ENCODE measurements at places on chromosomes 4 and X.

DNA sequence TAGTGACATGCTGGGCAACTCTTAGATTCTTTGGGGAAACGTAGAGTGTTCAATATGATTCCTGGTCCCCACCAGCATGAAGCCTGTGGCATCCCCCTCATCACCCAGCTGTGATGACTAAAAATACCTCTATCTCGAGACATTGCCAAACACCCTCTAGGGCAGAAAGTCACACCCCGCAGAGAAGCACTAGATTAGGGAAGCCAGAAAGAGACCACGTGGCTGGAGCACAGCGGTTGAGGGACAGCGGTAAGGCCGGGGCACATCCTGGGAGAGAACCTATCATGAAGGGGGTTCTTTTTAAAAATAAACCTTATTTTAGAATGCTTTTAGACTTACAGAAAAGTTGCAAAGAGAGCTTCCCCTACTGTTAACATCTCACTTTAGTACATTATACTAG, 11.0 kb downstream of the FAT1 start:
- no peak for DNase-seq

DNA sequence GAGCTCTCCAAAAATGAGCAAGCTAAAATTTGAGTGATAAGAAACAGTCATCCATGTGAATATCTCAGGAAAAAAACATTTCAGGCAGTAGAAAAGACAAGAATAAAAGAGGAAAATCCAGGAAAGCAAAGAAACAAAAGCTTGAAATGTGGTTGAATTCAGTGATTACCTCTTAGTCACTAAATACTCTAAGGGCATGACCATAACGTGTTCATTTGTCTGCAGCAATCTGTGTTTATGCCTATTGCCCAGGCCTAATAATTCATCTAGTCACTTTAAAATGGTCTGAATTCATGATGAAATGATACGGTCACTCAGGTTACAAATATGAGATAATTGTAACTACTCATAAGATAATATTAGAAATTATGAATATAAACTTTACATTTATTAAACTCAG, 837.9 kb downstream of the STPG2 start:
- DNase-seq: no peak

GRCh38 chr4:145909281-145909715, 29.3 kb downstream of the ZNF827 start:
- DNase-seq: no peak

DNA sequence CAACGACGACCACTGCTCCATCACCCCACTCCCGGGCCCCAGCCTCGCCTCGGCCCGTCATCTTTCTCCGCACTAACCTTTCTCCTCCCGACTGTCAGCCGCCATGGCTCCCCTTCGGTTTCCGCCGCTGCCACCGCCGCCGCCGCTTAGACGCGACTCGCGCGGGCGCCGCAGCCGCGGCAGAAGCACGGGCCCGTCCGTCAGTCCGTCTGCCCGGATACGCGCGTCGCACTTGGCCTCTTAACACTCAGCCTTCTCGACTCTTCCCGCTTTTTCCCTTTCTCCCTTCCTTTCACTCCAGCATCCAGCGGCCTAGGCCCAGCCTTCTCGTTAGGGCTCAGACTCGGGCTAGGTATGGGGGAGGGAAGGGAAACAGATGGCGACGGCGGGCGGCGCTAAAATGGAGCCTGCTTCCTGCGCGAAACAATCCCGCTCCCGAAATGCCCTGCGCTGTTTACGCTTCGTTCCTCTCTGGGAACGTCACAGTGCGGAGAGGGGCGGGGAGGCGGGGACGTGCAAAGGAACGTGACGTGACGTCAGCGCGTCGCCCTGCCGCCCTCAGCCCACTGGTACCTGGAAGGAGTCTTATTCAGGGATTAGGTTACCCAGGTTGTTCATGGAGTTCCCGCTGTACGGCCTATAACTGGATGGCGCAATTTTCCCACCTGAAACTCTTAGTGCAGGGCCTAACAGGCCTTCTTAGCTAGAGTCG, at the start of gene YTHDC1:
Gene YTHDC1 (minus strand): TSS at position 442 of the 712 bp plus-strand sequence. CDS start 337 bp downstream, at position 105.
- DNase-seq: peak; percentile 83

- DNase-seq: no peak
These were observed 19.6 kb upstream of the CXCL5 start for GRCh38 chr4:74018116-74018515.

- DNase-seq: no peak
These were observed 60.4 kb downstream of the CCNI start for GRCh38 chr4:77015390-77015789.

DNA sequence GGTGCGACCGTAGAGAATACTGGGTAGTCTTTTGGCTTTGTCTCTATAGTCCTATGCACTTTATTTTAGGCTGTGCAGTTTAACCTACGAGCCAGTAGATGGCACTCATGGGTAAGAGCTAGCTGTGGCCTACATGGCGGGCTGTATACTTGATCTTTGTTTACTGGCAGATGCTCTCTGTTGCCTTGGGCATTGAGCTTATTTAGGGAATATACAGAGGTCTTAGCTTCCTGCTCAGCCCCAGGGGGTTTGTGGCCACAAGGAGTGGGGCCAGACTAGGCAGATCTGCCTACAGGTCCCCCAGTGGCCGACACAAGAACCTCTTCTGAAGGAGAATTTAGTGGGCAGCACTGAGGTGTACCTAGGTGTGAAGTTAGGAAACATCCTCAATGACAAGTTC, 227.6 kb upstream of the HDX start:
- no peak for DNase-seq

- no peak for DNase-seq
These were observed 23.3 kb upstream of the MBTPS2 start for GRCh38 chrX:21816136-21816535.

DNA sequence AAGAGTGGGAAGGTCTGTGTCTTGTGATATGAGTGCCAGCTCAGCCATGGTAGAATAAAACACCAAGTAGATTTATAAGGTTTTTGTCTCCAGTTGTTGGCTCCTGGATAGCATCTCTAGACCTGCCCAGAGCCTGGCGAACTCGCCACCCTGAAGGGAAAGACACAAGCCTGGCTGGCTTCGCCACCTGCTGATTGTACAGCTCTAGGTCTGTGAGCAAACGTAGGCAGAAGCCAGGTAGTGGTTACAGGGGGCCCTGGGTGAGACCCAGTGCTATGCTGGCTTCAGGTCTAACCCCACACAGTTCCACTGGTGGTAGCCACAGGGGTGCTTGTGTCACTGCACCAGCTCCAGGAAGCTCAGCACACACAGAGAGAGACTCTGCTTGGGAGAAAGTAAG, 100.5 kb downstream of the BLTP1 start:
- DNase-seq: no peak

GRCh38 chr4:139020384-139020783, 4.8 kb downstream of the NOCT start:
- DNase-seq: no peak

- no peak for DNase-seq
These were observed 65.3 kb downstream of the EGF start for GRCh38 chr4:109977854-109978501.

- DNase-seq: no peak
These were observed 4.3 kb upstream of the SLC4A4 start for GRCh38 chr4:71334465-71334882.

DNA sequence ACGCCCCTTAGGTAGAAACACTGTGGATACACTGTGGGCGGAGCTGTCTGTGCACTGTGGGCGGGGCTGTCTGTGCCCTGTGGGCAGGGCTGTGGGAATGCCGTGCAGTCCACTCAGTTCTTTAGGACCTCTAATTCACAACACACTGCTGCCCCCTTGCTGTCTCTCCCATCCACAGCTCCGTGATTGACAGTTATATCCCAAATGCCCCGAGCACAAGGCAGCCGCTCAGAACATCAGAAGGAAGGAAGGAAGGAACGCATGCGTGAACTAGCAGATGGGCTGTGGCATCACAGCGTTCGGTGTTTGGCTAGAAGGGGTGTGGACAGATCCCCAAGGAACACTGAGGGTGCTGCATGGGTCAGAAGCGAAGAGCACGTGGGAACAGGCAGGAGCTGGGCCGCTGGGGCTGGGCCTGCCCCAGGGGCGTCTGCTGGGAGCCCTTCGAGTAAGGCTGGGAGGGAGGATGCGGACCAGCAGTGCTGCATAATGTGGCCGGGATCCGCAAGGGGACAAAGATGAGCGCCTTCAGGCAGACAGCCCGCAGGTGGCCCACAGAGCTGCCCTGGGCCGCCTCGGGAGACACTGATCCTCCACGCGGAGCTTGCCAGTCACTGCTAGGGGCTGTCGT, 29.8 kb downstream of the ACOX3 start:
- DNase-seq: no peak

GRCh38 chr4:114193624-114194399, 214.4 kb upstream of the ARSJ start:
- DNase-seq: no peak

GRCh38 chr4:176308441-176308840, 11.3 kb upstream of the SPCS3 start:
- no peak for DNase-seq

DNA sequence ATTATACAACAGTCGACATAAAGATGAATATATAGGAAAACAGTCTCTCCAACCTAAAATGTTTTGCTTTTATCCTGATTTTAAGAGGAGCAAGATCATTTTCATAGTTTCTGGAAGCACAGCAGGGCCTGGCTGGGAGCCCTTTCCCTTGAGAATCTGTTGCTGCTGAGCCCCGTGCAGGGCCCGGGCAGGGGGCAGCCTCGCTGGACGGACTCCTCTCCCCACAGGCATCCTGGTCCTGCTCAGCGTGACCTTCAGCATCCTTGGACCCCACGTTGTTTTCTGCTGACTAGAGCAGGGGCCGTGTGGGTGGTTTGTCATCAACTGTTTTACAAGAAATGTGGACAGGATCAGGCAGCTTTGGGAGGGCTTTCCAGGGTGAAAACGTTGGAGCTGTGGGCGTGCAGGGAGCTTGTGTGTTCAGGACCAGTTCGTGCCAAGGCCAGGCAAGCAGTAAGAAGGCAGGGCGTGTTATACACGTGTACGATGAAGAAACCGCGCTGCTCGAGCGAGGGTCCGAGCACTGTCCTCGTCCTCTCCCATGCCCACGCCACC, 25.0 kb downstream of the CPZ start:
- no peak for DNase-seq

GRCh38 chr4:176321589-176321988, 1.8 kb downstream of the SPCS3 start:
- no peak for DNase-seq

DNA sequence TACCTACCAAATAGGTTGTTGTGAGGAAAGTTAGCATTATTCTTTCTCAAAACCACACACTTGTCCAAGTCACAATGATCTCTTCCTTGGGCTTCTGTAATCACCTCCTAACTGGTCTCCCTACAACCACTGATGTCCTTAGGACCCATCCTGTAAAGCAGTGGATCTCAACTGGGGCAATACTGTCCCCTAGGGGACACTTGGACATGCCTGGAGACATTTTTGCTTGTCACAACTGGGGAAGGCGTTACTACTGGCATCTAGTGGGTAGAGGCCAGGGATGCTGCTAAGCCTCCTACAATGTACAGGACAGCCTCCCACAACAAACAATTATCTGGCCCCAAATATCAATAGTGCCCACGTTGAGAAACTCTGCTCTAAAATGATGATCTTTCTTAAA, 118.7 kb upstream of the AP1S2 start:
- peak; percentile 1 for DNase-seq

DNA sequence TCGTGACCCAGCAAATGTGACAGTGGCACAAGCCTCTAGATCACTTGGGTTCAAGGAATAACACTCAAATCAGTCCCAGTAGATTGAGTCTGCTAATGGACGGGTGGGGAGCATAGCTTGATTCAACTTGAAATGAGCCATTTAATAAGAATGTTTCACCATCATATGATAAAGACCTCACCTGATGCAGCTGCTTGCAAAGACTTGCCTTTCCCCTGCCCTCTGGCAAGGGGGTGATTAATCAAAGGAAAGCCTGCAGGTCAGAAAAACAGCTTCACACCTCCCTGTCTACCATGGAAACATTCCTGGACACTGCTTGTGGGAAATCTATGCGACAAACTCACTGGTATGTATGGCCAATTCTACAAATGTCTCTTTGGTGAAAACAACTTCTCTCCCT, 54.5 kb downstream of the CD99L2 start:
- DNase-seq: no peak

- DNase-seq: no peak
These were observed 270.9 kb downstream of the SPRY1 start for GRCh38 chr4:123667496-123667895.

DNA sequence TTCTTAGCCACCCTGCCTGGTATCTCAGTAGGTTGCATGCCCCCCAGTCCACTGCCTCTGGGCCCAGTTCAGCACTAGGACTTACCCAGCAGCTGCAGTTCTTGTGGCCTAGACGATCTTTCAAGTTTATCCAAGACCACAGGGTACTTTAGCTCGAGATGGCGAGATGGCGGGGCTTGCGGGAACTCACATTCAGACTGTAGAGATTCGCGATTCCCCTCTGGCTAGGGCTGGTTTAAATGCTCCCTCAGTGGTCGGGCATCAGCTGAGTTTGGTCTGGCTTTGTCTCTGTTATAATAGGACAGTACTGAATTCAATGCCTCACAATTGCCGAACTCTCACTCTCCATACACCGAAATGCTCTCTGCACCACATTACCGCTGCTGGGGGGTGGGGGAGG, 18.4 kb upstream of the RFC1 start:
- no peak for DNase-seq

DNA sequence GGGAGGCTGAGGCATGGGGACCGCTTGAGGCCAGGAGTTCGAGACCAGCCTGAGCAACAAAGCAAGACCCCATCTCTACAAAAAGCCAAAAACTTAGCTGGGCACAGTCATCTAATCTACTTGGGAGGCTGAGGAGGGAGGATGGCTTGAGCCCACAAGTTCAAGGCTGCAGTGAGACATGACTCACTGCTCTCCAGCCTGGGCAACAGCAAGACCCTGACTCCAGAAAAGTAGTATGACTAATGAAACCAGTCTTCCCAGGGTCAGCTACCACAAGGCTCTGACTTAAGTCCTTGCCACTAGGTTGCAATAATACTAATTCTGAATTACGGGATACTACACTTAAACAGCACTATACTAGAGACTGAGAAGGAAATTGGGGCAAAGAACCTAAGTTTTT, 33.1 kb downstream of the ERVMER34-1 start:
- DNase-seq: no peak

- no peak for DNase-seq
These were observed 24.6 kb upstream of the ANTXR2 start for GRCh38 chr4:80097400-80098177.

DNA sequence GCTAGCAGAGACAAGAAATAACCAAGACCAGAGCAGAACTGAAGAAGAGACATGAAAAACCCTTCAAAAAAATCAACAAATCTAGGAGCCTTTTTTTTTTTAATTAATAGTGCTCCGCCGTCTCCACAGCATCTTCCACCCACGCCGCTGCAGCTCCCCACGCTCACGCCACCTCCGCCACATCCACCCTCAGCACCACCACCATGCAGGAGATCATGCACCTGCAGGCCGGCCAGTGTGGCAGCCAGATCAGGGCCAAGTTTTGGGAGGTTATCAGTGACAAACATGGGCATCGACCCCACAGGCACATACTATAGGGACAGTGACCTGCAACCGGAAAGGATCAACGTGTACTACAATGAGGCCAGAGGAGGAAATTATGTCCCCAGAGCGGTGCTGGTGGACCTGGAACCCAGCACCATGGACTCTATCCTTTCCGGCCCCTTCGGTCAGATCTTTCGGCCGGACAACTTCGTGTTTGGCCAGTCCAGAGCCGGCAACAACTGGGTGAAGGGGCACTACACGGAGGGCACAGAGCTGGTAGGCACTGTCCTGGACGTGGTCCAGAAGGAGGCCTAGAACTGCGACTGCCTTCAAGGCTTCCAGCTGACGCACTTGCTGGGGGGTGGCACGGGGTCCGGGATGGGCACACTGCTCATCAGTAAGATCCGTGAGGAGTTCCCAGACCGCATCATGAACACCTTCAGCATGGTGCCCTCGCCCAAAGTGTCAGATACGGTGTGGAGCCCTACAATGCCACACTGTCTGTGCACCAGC, 171.2 kb downstream of the THOC2 start:
- DNase-seq: no peak

All from stimulated activated CD8-positive, alpha-beta memory T cell treated with anti-CD3 and anti-CD28 coated beads, Interleukin-7, amount 100 ng/mL, for 48 hours (primary cell).